ENCODE measurements at places on chromosomes 6 and 20. TPM values are rescaled to one million over a fixed set of nuclear protein-coding genes. Genes with fewer than 3 reads are reported as not detected.

ALDH8A1 gene
- not detected for total RNA-seq

TBPL1 gene
- total RNA-seq: 79.5 TPM

CST5 gene
- not detected for total RNA-seq

CD83 gene
- total RNA-seq: 1.7 TPM

FAM83C gene
- not detected for total RNA-seq

DNA sequence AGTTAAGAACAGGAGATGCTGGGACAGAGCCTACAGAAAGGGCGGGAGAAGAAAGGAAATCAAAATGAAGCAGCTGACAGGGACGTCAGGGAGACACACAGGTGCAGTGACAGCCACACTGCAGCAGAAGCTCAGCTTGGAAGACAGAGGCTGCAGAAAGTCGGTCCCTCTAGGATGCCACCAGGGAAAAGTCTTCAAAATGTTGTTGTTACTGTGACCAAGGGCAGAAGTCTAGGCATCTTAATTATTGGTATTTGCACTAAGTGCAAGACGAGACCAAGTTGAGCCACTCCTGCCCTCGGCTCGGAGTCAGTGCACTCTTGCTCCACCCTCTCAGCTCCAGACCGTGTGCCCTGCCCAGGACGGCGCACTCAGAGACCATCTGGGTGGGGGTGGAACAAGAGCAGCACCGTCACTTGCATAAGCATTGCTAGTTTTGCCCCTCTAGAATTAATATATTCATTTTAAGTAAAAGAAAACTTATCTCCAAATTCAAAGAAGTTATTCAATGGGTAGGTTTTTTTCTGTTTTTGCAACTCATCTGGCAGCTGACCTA, 2.6 kb downstream of the PRR18 start:
- no peak for DNase-seq

DNA sequence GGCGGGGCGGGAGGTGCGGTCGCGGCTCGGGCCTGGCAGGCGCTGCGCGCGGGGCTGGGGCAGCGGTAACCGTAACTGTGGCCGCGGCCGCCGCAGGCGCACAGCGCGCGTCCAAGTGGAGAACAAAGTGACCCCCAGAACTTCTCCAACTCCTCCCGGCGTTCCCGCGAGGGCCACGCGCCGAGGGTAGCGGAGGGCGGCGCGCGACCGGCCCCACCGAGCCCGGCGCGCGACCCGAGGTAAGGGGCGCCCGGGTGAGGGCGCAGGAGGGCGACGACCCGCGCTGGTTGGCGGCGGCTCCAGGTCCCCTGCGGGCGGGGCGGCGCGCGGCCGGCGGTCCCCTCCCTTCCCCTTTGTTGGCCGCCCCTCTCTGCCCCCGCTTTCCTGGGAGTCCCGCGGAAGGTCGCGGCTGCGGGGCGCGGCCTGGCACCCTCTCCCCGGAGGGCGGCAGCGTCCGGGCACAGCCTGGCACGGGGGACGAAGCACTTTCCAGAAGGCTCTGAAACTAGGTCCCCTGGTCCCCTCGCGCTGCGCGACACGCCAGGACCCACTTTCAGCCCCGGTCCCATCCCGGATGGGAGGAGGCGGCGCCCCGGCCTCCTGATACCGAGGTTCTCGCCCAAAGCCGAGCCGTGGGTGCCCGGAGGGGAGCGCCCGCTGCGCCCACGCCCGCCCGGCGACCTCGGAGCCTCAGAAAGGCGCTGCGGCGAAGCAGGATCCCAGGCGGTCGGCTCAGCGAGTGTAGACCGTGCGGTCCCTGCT, at the start of gene TIAM2:
Gene TIAM2, plus strand, starts transcription at position 62 of the 762 bp plus-strand sequence. CDS start 133,909 bp downstream, outside the sequence.
- DNase-seq: no peak

DNA sequence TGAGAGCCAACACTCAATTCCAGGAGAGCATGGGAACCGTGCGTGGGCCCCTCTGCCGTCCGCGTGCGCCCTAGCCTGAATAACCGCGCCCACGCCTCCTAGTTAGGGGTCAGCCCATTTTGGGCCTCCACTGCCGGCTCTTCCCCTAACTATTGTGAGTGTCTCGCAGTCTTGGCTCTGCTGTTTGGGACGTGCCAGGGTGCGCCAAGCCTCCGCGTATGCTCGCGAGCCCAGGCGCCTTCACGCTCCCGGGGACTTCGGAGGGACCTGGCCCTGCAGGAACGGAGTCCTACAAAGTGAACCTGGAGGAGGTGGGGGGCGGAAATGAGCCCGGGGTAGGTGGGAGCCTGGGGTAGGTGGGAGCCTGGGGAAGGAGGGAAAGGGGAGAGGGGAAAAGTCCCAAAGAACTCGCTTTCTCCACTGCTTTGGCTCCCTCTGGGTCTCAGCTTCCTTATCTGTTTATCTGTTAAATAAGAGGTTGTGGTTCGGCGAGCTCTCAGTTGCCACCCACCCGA, 873 bp upstream of the GCM2 start:
- no peak for DNase-seq

GRCh38 chr6:7148100-7148822, 40.5 kb downstream of the RREB1 start:
- DNase-seq: no peak

- DNase-seq: no peak
Observed at GRCh38 chr6:21084656-21085055, 508.9 kb upstream of the SOX4 start.
